ENCODE measurements at places on chromosomes 6 and 20.

DNA sequence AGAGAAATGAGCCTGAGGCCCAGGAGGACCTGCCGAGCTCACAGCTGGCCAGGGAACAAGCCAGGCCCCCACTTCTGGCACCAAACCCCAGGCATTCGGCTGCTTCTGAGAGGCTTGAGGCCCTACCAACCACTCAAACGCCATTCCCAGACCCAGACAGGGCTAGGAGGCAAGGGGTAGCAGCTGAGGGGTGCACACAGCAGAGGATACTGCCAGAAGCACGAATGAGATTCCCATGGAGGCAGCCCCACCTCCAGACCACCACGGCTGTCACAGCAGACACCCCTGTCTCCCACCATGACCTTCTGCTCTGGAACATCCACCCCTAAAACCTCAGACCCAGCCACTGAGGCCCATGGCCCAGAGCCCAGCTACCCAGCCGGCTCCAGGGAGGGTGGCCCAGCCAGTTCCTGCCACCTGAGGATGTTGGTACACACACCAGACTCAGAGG is 36.1 kb downstream of the NTSR1 start:
- no peak for DNase-seq

DNA sequence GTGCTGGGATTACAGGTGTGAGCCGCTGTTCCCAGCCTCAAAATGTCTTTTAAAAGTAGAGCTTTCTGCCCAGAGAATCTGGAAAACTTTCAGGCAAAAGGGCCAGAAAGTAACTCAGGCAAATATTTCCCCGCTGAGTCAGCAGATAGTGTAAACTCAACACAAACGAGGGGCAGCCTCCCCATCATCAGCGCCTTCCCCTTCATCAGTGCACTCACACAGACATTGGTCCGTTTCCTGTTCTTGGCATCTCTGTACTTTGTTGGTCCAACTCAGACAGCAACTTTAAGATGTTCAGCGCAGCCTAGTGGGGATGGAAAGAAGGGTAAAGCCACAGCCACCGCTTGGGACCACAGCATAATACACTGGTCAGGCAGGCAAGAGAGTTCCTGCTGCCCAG is 69.5 kb downstream of the CSE1L start:
- no peak for DNase-seq

GRCh38 chr6:144248476-144249301 is 36.4 kb upstream of the UTRN start:
- DNase-seq, result no peak

DNA sequence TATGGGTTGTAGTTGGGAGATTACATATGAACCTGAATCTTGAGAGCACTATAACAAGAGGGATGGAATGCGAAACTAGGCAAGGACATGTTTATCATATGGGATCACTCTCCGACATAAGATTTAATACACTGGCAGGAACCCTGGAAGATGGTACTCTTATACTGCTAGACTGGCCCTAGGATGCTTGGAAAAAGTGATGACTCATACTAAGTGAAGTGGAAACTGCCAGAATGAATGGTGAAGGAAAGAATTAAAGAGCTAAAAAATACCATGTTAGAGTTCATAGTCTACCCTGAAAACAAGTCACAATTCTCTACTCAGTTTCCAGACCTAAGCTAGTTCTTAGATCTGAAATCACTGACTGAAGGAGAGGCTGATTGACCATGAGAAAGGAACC is 45.5 kb upstream of the THEMIS start:
- no peak for DNase-seq

DNA sequence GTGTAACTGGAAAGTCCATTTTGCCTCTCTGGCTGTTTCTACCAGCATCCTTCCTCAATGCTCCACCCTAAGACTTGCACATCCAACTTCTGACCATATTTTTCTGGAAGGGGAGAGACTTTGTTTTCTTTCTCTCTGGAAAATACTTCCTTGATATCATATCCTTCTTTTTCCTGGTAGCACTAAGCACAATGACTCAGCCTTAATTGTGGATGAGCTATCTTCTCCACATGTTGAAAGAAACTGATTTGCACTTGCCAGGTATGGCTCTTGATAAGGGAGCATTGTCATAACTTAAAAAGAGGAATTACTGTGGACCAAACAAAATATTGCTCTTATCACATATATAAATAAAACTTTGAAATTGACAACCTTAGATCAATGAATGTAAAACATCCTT is 30.1 kb upstream of the IBTK start:
- no peak for DNase-seq

DNA sequence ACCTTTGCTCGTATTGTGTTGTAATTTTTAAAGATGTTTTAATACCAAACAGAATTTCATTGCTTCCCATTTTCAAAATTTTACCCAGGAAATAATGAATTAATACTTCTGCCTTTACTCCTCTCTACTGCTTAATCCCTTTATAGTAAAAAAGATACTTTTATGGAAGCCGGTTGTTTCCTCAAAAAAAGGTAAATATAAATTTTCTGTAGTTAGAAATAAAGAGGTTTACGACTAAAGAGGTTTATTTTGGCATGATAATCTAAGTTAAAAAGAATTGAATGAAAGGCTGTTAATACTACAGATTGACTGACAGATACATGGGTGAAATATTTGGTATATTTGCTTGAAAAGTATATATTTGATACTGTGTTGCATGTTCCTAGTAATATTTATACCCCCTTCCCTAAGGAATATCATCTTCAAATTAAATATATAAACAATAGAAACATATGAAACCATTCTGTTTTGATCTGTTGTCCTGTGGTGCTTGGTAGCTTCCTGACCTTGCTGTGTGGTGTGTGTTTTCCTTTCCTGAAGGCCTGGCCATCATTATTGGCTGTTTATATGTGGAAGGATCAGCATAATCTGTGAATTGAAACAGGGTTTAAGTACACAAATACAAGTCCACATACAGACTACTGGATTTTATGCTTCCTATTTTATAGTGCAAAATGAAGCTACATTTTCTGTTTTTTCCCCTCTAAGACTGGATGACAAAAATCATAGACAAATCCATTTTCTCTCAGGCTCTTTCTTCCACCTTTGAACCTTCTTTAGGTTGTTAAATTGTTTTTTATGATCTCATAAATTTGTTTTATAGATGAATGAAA is 2.3 kb downstream of the LIN28B start:
- no peak for DNase-seq

DNA sequence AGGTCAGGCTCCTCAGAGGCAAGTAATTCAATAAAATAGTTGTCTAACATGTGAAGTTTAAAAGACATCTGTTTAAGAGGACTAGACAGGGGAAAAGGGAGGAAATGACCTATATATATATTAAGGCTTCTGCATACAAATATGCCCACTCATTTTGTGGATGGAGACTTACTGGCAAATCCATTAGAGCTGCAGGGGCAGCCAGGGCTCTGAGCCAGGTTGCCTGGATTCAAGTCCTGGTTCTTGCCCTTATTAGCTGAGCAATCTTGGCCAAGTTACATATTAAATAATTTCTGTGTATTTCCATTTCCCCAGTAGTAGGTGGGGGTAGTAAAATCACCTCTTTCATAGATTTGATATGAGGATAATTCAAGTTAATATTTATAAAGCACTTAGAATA is 287.0 kb upstream of the RIMS1 start:
- DNase-seq, result no peak

- no peak for DNase-seq
Measured at GRCh38 chr6:35089216-35089934, 51.8 kb downstream of the TCP11 start.

DNA sequence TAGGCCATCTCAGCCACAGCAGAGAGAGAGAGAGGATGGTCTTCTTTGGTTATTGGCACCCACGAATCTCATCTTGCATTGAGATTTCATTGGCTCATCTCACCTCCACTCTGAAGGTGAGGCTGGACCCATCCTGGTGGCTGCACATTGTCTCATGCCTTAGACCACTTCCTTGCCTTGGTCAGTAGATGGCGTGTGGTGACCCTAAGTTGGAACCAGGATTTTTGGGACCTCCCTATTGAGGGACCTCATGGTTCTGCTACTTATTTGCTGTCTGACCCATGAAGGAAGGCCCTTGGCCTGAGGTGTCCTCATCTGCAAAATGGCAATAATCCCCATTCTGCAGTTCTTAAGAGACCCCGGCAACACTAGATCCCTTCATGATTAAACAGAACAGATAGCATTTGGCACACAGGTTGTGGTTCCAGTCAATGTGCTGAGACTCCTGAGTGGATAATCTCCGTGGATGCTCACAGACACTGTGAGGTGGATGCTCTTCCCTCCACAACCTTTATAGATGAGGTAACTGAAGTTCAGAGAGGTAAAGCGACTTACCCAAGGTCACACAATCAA is 21.5 kb upstream of the AAR2 start:
- no peak for DNase-seq

DNA sequence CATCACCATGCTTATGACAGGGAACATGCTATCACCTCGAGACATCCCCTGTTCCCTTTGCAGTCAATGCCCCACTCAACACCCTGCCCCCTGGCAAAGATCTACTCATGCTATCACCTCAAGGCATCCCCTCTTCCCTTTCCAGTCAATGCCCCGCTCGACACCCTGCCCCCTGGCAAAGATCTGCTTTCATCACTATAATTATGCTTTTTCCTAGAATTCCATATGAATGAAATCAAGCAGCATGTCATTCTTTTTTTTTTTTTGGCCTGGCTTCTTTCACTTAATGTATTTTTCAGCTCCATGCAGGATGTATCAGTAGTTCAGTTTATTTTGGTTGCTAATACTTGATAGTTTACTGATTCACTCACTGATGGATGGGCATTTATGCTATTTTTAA is 554.9 kb downstream of the CDH26 start:
- no peak for DNase-seq

GRCh38 chr6:148790404-148790803 is 43.6 kb downstream of the UST start:
- no peak for DNase-seq

DNA sequence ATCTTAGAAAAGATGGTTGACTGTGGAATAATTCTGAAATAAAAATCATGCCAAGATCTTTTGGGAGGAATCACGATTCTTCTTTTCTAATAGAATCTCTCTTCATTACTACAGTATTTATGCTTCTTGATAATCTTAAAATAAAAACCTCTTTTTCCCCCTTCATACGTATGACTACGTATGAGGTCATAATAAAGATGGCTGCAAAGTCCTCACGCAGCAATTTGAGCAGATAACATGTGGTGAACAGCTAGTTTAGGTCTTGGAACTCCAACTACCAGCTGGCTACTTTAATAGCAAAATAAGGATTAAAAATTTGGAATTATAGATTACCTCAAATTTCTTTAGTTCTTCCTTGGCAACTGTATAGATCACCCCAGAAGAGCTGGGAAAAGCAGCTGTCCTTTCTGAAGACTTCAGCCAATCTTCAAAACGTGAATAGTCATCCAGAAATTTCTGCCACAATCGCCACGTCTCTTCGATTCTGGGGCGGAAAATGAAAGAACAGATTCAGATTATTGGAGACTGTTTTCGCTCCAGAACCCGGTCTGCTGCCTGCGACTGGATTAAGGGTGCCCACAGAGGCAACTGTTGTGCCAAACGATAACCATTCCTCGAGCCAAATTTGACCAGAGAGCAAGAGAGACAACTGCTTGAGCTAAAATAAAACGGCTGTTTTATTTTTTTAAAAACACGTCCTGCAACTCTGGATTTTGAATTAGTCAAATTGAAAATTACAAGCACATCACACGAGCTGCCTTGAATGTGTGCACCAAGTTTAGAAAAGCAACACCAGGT is 347.3 kb downstream of the ESR1 start:
- no peak for DNase-seq

DNA sequence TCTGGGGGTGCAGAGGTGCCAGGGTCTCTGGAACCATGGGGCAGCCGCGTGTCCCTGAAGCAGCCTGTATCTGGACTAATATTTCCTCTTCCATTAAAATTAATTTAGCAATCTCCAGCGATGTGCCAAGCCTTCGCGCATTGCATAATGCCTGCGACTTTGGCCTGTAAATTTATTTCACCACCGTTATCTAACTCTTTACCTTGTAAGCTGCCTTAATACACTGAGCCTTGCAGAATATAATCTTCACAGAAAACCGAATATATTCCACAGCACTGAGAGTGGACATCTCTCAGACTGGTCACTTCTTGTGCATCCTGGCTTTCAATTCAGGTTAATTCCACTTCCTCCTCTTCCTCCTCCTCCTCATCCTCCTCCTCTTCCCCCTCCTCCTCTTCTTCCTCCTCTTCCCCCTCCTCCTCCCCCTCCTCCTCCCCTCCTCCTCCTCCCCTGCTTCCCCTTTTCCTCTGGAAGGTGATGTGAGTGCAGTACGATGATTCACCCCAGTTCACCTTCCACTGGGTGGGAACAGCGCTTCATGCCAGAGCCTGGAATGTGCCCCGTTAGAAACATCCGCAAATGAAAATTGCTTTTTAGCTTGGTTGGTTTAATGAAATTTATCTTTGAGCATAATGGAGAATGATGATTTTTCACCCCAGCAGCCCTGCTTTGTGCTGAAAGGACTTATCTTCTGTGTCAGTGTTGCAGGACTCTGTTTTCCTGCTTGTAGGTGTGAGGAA is 101.4 kb downstream of the CDH4 start:
- DNase-seq, result no peak

Measured in stimulated activated CD4-positive, alpha-beta T cell treated with anti-CD3 and anti-CD28 coated beads, TNF-alpha, amount 100 ng/mL, for 4 hours (primary cell).